Upper lobe of right lung (tissue), 1 donor: ENCODE measurements at places on chromosomes 4 and X. TPM values are rescaled to one million over a fixed set of nuclear protein-coding genes. Genes with fewer than 3 reads are reported as not detected.

GRCh38 chrX:75181721-75182120, 25.6 kb upstream of the ABCB7 start:
- DNase-seq = no peak

DNA sequence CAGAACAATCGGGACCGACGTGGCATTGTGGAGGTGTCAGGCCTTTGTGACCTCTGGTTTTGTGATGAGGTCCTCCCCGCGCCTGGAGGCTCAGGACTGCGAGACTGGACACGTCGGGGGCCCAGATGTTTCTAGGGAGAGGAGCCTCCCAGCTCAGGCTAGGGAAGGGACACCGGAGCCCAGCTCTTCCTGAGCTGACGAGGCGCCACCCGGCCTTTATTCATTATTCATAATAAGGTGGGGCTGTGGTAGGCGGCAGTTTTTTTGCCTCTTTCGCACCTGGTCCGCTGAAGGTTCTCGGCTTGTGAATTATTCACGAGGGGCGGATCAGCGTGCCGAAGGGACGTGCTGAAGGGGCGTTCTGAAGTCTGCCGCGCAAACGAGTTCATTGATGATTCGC, 2.3 kb upstream of the UBA1 start:
- DNase-seq = no peak

DNA sequence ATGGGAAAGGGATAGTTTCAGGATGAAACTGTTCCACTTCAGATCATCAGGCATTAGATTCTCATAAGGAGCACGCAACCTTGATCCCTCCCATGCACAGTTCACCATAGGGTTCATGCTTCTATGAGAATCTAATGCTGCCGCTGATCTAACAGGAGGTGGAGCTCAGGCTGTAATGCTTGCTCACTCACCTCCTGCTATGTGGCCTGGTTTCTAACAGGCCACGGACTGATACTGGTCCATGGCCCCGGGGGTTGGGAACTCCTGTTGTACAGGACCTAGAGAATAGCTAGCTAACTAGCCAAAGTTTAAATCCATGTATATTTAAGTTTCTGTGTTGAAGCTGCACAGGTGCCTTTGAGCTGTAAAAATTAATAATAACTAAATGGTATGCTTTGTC, 65.8 kb upstream of the MMAA start:
- DNase-seq = no peak

Gene EFHC2
- total RNA-seq = 0.17 TPM

Gene YIPF7
- not detected for total RNA-seq
